Epithelial cell of proximal tubule (primary cell): ENCODE measurements at places on chromosomes 16 and 17.

GRCh38 chr16:23784811-23785447 is 30.1 kb downstream of the CHP2 start:
- DNase-seq, result no peak

DNA sequence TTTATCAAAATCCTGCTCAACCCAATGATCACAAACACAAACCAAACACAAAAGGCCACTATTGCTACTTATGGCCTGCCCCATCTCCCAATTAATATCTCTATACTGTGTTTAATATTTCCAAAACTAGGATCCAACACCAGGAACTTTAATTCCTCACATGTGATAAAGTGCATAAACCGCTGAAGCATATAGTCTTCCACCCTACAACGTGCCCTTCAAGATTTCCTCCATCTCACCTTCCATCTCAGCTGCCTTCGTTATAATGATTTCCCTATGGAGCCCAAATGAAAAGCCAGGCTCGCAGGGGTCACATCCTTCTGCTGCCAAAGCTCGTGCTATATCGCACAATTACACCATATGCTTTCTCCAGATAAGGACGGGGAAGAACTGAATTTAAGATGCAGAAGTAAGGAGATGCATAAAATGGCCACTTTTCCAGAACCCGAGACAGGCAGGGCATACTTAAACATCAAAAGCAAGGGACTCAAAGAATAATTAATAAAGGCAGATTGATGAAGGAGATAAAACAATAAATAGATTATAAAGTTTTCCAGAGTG is 1.8 kb downstream of the MYH10 start:
- no peak for DNase-seq

- DNase-seq, result no peak
Measured at GRCh38 chr16:82639666-82640336, 13.0 kb downstream of the CDH13 start.

GRCh38 chr16:8864480-8865110 is 4.2 kb downstream of the CARHSP1 start:
- no peak for DNase-seq

GRCh38 chr16:89357055-89357816 is 133.1 kb downstream of the ANKRD11 start:
- DNase-seq, result no peak

DNA sequence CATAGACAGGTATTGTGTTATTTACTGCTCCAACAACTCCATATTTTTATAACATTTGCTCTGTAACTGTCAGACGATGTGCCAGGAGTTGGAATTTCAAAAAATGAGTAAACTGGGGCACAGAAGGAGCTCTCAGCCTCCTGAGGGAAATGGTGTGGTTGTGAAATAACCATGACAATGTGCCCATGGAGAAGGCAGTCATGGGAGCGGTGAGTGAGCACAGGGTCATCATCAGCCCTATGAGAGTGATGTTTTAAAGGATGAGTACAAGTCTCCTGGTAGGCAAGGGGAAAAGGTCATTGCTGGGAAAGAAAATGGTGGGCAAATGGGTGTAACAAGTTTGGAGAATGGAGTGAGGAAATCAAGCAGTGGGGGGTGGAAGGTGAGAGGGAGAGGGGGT is 115.0 kb upstream of the SEC14L1 start:
- no peak for DNase-seq

DNA sequence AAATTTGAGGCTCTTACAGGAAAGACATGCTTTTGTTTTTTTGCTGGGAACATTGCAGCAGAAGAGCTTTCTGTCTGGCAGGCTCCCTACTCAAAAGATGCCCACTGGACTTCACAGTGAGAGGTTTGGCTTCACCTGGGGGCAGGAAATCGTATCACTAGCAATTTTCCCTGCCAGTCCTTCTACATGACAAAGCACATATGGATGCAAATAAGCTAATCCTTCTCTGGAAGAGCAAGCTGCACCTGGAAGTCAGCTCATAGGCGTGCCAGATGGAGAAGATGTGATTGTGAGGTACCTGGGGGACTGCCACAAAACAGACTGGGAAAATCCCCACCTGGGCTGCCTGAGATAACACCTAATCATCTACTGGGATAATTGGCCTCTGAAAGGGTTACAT is 195.0 kb upstream of the CPHXL start:
- no peak for DNase-seq

- DNase-seq, result no peak
Measured at GRCh38 chr16:26645614-26646013, 421.1 kb upstream of the C16orf82 start.

GRCh38 chr17:17223736-17224135 is 13.2 kb downstream of the FLCN start:
- no peak for DNase-seq

DNA sequence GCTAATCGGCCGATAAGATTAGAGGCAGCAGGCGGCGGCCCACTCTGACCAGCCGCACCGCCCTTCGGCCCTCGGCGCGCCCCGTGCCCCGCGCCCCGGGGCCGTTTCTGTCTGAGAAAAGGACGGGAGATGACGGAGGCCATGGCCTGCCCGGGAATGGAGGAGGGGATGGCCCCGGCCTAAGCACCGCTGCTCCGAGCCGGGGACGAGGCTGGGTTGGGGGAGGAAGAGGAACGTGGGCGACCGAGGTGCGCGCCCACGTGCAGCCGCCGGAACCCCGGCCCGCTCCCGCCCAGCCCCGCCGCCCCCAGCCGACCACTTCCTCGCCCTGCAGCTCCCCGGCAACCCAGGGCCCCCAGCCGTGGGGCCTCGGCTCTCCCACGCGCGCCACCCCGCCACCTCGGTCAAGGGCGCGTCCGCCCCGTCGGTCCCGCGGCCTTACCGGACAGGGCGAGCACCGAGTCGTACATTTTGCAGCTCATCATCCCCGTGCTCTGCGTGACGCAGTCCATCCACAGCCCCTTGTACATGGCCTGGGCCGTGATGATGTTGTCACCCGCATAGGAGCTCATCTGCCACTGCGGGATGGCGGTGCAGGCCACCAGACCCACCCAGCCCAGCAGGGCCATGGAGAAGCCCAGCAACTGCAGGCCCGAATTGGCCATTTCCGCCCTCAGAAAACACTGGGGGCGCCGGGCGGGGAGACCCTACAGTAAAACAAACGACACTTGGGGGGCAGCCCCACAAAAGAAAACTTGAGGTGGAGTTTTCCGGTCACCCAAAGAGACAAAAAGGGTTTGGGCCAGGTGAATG is 693 bp downstream of the CLDN7 start:
- no peak for DNase-seq

- DNase-seq, result no peak
Measured at GRCh38 chr17:35614810-35615209, 27.7 kb downstream of the AP2B1 start.

DNA sequence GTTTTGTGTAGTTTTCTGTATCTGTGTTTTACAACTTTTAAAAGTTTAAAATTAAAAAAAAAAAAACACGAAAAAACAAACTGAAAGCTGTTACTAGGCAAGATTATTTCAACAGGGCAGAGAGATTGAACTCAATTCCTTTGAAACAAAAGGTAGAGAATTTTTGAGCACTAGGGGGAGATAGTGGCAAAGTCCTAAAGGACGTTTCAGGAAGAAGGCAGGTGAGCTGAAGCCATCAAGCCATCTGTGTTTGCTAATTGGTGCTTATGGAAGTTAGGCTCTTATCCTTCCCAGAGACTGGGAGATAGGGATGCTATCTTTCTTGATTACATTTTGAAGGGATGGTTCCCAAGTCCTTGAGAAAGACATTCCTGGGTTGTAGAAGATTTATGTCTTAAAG is 70.6 kb upstream of the CLEC3A start:
- no peak for DNase-seq

GRCh38 chr16:14485121-14485551 is 144.9 kb downstream of the PARN start:
- DNase-seq, result no peak

- no peak for DNase-seq
Measured at GRCh38 chr17:40605306-40605705, 40.0 kb upstream of the CCR7 start.

DNA sequence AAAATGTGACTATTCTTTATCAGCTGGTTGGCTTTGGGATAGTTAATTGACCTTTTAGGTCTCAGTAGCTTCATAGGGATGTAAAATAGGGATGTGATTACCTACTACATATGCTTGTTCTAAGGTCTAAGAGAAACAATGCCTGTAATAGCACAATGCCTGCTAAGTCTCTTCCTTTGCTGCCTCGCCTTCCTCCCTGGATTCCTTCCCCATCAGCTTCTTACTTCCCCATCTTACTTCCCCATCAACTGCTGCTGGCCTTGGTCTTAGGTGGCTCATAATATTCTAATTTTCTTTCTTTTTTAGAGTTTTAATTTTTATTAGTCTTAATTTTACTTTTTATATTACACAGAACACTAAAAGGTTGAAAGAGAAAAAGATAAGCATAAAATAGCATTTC is 59.2 kb upstream of the GOT2 start:
- no peak for DNase-seq

- no peak for DNase-seq
Measured at GRCh38 chr17:3594051-3594800, 15.0 kb downstream of the TRPV1 start.

- no peak for DNase-seq
Measured at GRCh38 chr16:57156351-57156703, 29.5 kb downstream of the PSME3IP1 start.

DNA sequence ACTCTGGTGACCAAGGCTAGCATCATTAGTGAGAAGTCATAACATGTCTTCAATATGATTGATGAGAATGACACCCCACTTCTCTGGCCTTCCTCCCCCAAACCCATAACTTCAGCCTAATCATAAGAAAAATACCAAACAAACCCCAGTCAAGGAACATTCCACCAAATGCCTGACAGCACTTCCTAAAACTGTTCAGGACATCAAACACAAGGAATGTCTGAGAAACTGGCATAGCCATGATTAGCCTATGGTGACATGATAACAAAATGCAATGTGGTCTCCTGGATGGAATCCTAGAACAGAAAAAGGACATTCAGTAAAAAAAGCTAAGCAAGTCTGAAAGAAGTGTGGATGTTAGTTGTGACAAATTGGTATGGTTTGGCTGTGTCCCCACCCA is 24.7 kb upstream of the TBX4 start:
- DNase-seq, result no peak

DNA sequence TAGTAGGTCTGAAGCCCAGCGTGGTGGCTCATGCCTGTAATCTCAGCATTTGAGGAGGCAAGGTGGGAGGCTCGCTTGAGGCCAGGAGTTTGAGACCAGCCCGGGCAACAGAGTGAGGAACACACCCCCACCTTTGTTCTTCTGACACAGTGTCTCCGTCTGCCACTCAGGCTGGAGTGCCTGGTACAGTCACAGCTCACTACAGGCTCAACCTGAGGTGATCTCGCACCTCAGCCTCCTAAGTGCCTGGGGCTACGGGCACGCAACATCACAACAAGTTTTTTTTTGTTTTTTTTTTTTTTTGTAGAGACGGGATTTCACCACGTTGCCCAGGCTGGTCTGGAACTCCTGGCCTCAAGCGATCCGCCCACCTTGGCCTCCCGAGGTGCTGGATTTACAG is 6.7 kb upstream of the TLCD3A start:
- no peak for DNase-seq

GRCh38 chr16:83447560-83447959 is 360.2 kb upstream of the HSBP1 start:
- DNase-seq, result no peak

- no peak for DNase-seq
Measured at GRCh38 chr17:47009759-47010594, 30.9 kb upstream of the RPRML start.

DNA sequence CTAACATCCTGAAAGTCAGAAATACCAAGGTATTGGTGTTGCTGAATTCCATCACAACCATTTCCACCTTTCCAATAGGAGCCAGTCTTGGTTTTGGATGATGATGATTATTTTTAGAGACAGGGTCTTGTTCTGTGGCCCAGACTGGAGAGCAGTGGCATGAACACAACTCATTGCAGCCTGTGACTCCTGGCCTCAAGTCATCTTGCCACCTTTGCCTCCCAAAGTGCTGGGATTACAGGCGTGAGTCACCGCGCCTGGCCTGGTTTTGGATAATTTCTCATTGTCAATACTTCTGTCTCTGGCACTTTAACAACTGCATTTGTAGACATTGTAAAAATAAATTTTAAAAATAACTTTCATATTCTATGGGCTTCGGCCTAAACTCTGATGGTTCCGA is 22.6 kb downstream of the STAT5B start:
- DNase-seq, result no peak

DNA sequence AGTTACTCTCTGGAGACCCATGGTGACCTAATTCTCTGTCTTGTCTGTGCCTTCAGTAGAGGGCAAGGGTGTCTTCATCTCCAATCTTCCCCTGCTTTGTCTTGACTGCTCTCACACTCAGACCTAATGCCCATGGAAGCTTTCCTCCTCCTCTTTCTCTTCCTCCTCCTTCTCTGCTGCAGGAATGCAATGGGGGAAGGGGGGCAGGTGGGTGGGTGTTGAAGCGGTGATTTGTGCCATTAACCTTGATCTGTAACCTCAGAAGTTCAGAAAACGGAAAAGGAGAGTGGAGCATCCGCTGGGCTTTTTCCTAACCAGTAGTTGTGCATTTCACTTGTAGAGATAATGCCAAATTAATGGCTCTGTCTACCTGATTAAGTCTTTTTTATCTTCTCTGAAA is 172.3 kb upstream of the CDH11 start:
- no peak for DNase-seq

- no peak for DNase-seq
Measured at GRCh38 chr16:14548933-14549788, 80.9 kb downstream of the PARN start.

DNA sequence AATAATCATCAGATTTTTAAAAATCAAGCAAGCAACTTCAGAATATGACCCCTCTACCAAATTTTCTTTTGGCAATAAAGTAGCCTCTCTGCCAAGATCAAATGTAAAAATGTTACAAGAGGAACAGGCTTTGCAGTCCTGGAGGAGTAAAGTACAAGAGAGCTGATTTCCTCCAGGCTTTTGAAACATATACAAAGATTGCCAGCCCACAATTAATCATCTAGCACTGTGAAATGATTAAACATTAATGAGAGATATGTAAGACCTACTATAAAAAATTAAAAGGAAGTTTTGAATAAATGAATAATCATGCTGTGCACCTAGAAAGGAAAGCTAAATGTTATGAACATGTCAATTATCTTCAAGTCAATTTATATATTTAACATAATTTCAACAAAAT is 26.3 kb downstream of the TXNDC11 start:
- DNase-seq, result no peak

DNA sequence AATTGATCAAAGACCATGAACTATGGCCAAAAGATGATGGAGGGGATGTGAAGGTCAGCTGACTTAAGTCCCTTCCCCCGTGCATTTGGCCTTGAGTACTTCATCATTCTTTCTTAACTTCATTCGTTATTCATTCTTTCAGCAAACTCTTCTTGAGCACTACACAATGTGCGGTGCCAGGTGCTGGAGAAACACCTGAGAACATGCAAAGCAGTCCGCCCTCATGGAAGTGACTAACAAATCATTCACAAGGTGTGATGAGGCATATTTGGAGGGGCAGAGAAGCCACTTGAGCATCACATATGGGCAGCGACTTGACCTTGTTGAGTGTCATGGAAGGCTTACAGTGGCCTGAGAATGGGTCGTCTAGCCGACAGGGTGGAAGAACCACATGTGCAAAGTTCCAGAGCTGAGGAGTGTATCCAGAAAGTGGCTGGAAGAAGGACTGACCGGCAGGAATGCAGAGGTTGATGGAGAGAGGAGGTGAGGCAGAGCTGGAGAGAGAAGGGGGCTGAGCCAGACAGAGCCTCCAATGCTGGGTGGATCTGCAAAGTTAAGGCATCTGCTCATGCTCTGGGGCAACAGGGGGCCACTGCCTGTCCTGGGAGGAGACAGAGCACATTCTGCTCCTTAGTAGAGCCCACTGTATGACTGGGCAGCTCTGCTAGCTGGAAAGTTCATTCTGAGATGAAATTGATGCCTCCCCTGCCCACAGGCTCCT is 25.1 kb upstream of the EIF1 start:
- DNase-seq, result no peak
